ENCODE measurements at places on chromosomes 2 and 18.

DNA sequence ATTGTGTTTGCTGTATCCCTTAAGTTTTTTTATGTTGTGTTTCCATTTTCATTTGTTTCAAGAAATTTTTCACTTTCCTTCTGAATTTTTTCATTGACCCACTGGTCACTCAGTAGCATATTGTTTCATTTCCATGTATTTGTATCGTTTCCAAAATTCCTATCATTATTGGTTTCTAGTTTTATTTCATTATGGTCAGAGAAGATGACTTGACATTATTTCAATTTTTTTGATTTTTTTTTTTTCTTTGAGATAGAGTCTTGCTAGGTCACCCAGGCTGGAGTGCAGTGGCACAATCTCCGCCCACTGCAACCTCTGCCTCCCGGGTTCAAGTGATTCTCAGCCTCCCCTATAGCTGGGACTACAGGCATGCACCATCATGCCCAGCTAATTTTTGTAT is 11.3 kb upstream of the CAB39 start:
- no peak for DNase-seq

GRCh38 chr2:43226955-43227829 is 786 bp upstream of the ZFP36L2 start:
- peak; percentile 79 for DNase-seq

- no peak for DNase-seq
Observed at GRCh38 chr18:58105206-58105887, 61.3 kb downstream of the NEDD4L start.

DNA sequence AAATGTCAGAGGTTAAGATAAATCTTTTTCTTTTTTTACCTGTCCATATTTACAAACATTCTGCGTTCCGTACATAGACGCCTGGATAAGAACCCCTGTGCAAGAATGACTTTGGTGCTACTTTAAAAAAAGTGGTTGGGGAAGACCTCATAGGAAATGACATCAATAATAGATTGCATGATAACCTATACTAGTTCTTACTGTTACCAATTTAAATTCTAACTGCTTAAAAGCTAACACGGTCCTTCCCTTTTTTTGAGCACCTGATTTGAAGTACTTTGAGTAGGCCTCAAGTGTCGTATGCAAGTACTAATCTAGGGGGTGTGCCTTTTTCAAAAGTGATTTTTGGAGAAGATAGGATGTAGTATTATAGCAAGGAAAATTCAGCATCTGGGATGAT is 2.1 kb downstream of the SLC39A10 start:
- DNase-seq, result no peak

DNA sequence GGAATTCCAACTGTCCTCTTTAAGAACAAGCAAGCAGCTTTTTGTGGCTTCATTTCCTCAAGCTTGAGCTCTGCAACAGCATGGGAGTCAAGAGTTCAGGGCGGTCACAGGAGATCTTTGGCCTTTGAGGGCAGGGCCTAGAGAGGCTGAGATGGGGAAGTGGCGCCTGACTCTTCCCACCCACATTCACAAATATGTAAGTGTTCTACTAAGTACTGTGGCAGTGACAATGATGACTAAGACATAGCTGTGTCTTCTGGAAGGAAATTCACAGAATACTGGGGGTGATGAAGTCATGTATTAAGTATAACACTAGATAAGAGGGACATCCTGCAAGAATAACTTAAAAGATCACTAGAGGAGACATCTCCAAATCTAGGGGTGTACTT is 15.0 kb downstream of the RND3 start:
- no peak for DNase-seq

DNA sequence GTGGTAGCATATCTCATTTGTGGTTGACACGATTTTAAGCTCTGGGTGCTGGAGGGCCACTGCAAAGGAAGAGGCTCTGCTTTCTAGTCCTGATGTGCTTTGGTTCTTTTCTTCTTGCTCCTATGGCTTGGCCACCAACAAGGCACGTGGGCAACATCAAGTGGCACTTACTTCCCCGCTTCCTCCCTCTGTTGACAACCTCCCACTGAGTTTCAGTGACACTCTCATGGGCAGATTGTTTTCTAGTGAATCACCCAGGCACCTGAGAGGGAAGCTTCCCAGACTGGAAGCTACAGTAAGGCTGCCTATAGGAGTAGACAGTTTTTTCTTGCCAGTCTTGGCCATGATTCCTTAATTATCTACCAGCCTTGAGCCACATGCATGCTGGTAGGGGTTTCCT is 89.0 kb downstream of the NBAS start:
- DNase-seq, result no peak

DNA sequence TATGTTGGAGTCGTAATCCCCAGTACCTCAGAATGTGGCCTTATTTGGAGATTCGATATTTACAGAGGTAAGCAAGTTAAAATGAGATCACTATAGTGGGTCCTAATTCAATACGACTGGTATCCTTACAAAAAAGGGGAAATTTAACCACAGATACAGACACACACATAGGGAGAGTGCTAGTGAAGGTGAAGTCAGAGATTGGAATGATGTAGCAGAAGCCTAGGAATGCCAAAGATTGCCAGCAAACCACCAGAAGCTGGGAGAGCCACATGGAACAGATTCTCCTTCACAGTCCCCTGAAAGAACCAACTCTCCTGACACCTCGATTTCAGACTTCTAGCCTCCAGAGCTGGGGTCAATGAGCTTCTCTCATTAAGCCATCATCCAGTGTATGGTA is 17.7 kb upstream of the ACTR3 start:
- DNase-seq, result no peak

- no peak for DNase-seq
Observed at GRCh38 chr2:187009483-187010239, 160.7 kb upstream of the ZSWIM2 start.

DNA sequence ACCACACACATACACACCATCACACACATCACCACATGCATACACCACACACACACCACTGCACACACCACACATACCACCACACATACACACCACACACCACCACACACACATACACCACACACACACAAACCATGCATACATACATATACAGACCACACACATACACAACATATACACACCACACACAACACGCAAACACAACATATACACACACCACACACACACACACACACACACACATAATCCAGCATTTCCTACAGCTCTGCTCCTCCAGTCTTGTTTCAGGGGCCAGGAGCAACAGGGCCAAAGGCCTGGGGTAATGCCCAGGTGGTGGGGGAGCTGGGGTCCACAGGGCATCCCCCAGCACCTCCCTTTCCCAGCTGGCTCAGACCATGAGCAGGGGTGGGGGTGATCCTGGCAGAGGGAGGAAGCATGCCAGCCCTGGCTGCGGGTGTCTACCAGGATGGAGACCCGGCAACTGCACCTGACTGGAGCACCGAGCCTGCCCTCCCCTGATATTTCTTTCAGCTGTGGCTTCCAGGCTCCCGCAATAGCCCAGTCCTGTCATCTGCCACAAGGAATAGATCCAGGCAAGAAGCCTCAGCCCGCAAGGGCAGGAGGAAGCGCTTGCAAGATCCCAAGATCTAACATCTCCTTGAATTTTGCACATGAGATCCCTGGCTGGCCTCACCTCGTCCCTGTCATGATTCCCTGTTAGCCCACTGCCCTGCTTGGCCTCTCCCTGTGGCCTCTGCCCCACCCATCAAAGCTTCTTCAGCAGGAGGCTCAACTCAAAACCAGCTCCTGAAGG is 196.9 kb downstream of the TNS1 start:
- DNase-seq, result no peak

DNA sequence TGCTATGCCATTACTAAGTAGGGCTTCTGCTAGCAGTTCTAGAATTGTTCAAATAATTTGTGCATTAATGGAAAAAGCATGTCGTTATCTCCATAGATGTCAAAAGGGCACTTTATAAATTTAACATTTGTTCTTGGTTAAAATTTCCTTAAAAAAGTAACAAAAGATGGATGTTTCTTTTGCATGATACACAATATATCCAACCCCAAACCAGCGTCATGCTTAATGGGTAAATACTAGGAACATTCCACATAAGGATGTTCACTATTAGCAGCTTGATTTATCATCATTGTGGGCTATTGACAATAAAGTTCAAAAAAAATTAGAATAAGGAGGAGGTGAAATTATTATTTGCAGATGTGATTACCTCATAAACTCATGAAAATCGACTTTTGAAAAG is 79.7 kb downstream of the GREB1L start:
- no peak for DNase-seq

- DNase-seq, result no peak
Observed at GRCh38 chr2:26685341-26685740, 7.2 kb upstream of the KCNK3 start.

GRCh38 chr2:55000341-55000740 is 49.9 kb downstream of the RTN4 start:
- DNase-seq, result no peak

Measured in hypothalamus (tissue), 51 donors.